ENCODE measurements at places on chromosomes 13 and 19. TPM values are rescaled to one million over a fixed set of nuclear protein-coding genes. Genes with fewer than 3 reads are reported as not detected.

Gene RDH8
- not detected for total RNA-seq

Gene PALM3
- total RNA-seq, result 6.2 TPM

- DNase-seq, result no peak
Observed at GRCh38 chr13:74168263-74168675, 34.1 kb upstream of the KLF12 start.

DNA sequence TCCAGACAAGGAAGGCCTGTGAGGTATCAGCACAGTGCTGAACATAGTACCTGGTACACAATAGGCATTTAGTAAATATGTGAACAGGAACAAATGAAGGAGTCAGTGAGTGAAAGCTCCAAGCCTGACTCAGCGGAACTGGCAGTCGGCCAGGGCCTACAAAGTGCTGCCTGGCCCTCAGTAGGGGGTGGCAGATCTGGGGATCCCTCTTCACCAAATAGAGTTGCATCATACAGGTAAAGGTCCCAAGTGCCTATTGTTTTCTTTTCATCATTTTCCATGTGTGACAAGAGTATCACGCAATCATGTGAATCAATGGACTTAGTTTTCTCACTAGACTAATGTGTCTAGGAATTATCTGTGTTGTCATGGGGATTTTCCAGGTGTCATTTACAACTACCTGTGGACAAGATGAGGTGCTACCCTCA is 9.2 kb downstream of the CYP2B6 start:
- DNase-seq, result peak; percentile 23

DNA sequence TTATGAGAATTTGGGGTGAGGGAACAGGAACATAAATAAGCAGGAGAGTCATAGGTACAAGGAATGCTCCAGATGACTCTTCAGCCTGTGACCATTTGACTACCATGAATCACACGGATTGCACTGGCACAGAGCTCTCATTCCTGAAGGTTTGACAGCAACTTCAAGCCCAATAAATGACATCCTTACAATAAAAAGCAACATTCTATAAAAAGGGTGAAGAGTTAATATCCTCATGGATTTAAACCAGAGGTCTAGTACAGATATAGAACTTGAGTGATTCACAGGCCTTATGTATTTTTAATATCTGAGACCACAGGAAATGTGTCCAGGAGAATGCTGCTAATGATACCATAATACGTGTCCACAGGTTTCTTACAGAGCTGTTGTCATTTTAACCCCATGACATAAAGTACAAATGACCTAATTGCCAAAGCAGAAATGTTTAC is 158.1 kb downstream of the IRS2 start:
- DNase-seq, result peak; percentile 84

Data from A172 (cell line).